Immature natural killer cell (primary cell): ENCODE measurements at places on chromosomes 1 and 21. TPM values are rescaled to one million over a fixed set of nuclear protein-coding genes. Genes with fewer than 3 reads are reported as not detected.

The SPOCD1 gene
- polyA plus RNA-seq, result 0.46 TPM

The CFHR1 gene
- not detected for polyA plus RNA-seq

- DNase-seq, result peak; percentile 58
- H3K27me3 ChIP-seq, result peaks cover 22% of the 10 kb centered on the region
- no peaks in the 10 kb centered on the region for H3K36me3 ChIP-seq
- H3K4me1 ChIP-seq, result peaks cover 25% of the 10 kb centered on the region
Observed at GRCh38 chr1:98053471-98054366, 132.9 kb upstream of the DPYD start.

The RPS6KC1 gene
- polyA plus RNA-seq, result 2.9 TPM
